ENCODE measurements at places on chromosomes 2 and 18.

- no peak for DNase-seq
These were observed 134.0 kb upstream of the HDAC4 start for GRCh38 chr2:239534581-239535412.

DNA sequence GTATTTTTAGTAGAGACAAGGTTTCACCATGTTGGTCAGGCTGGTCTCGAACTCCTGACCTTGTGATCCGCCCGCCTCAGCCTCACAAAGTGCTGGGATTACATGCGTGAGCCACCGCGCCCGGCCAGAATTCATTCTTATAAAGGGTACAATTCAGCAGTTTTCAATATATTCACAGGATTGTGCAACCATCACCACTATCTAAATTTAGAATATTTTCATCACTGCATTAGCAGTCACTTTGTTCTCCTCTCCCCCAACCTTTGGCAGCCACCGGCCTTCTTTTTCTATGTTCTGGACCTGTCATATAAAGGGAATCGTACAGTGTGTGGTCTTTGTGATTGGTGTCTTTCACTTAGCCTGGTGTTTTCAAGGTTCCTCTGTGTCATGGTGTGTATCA, 40.7 kb downstream of the TCF7L1 start:
- DNase-seq: no peak

- DNase-seq: no peak
These were observed 47.5 kb downstream of the ATP8B1 start for GRCh38 chr18:57755473-57756067.

GRCh38 chr2:5040571-5040970, 651.6 kb upstream of the SOX11 start:
- no peak for DNase-seq

DNA sequence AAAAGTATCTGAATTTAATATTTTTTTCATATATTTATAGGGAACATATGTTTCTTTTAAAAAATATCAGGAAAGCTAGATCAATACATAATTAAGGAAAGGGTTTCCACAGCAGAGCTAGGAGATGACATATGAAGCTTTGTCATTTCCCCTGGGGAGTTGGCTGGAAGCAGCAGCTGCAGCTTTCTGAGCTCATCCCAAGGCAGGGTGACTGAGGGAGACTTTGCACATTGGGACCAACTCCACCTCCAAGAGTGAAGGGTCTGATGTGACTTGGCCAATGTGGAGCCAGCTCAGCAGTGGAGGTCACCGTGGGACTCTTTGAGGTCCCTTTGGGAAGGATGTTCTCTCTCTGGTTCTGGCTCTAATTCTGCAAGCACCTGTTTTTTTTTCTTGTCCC, 315.1 kb downstream of the RDH14 start:
- no peak for DNase-seq

DNA sequence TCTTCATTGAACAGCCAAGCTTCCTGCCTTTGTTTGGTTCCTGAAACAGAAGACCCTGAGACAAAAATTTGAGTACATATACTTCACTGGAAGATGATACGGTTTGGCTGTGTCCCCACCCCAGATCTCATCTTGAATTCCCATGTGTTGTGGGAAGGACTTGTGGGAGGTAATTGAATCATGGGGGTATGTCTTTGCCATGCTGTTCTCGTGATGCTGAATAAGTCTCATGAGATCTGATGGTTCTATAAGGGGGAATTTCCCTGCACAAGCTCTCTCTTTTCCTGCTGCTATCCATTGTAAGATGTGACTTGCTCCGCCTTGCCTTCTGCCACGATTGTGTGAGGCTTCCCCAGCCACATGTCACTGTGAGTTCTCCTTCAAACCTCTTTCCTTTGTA, 76.5 kb downstream of the BABAM2 start:
- no peak for DNase-seq

DNA sequence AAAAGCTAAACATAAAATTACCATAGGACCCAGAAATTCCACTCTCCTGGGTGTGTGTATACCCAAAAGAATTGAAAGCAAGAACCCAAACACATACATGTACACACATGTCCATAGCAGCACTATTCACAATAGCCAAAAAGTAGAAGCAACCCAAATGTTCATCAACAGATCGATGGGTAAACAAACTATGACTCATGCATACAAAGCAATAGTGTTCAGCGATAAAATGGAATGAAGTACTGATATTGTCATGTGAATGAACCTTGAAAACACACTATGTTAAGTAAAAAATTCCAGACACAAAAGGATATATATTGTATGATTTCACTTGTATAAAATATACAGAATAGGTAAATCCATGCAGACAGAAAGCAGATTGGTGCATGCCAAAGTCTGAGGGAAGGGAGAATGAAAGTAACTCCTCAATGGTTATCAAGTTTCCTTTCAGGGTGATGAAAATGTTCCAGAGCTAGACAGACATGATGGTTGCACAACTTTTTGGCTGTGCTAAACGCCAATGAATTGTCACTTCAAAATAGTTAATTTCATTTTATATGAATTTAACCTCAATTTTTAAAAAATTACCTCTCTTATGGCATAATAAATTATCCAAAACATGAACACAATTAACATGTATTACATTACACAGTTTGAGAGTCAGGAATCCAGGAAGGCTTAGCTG, 35.5 kb downstream of the GKN2 start:
- no peak for DNase-seq

GRCh38 chr18:60870261-60871153, 462.7 kb upstream of the CDH20 start:
- no peak for DNase-seq

GRCh38 chr18:12432196-12432595, 24.5 kb downstream of the PRELID3A start:
- no peak for DNase-seq

- DNase-seq: no peak
These were observed 17.7 kb downstream of the CNDP2 start for GRCh38 chr18:74513883-74514205.

GRCh38 chr18:26322890-26323653, 96.8 kb downstream of the TAF4B start:
- DNase-seq: no peak

DNA sequence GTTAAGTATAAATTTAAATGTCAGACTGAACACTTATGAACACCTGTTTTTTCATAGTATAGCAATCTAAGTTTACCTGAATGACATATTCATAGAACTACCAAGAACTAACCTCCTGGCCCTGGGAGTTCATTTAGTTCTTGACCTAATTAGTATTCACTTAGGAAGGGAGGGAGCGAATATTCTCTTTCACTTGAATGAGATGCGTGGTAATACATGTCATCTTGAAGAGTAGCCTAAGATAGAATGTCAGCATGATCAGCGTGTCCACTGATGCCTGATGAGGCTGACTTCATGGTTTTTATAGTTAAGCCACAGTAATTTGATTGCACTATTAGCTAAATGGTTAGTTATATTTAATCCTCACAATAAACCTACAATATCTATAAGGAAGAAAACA, 13.3 kb downstream of the NDUFAF7 start:
- no peak for DNase-seq

DNA sequence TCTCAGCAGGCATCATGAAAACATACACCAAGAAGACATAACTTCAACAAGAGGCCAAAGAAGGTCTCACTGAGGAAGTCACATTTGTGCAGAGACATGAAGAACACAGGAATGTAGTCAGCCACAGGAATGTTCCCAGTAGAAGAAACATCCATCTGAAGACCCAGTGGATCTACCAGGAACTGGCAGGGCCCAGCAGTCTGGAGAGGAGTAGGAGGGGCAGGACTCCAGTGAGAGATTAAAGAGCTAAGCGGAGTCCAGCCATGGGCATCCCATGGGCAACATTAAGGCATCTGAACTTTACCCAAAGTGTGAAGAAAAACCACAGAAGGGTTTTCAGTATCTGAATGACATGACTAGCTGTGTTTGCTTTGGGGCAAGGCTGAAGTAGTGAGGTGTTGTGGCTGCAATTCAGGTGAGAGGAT, 103.1 kb downstream of the UPP2 start:
- DNase-seq: no peak

DNA sequence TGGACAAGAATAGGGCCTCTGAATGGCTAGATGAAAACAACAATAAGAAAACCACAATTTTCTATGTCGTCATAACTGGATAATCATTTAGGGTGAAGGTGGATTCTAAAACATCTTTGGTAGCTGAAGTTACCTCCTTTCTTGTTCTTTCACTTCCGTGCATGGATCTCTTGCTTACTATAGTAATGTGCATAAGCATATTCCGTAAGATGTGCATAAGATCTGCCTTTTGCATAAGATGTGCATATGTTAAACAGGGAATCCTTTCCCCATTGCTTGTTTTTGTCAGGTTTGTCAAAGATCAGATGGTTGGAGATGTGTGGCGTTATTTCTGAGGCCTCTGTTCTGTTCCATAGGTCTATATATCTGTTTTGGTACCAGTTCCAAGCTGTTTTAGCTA, 353.6 kb downstream of the MTX2 start:
- no peak for DNase-seq

- no peak for DNase-seq
These were observed 193.4 kb upstream of the RMP24 start for GRCh38 chr18:35778850-35779627.

- DNase-seq: no peak
These were observed 330.3 kb upstream of the KCNJ3 start for GRCh38 chr2:154368153-154368552.
